ENCODE measurements at places on chromosomes 13 and 19. TPM values are rescaled to one million over a fixed set of nuclear protein-coding genes. Genes with fewer than 3 reads are reported as not detected.

The TNFRSF19 gene
- total RNA-seq, result 93.2 TPM

The SMIM24 gene
- total RNA-seq, result not detected

The OR7A5 gene
- not detected for total RNA-seq

The GJB2 gene
- 2.4 TPM for total RNA-seq

The CYP2A6 gene
- not detected for total RNA-seq

The GPC5 gene
- total RNA-seq, result 0.14 TPM

The TMEM272 gene
- total RNA-seq, result not detected

The APLP1 gene
- 2.1 TPM for total RNA-seq

The CERS4 gene
- 8.5 TPM for total RNA-seq

The ADAMTSL5 gene
- 6.3 TPM for total RNA-seq

The ZNF773 gene
- 32.8 TPM for total RNA-seq

The CEACAM4 gene
- total RNA-seq, result not detected

The ADPRHL1 gene
- 3.3 TPM for total RNA-seq

The SLC25A41 gene
- total RNA-seq, result not detected

The OVOL3 gene
- total RNA-seq, result not detected

The TSKS gene
- 0.14 TPM for total RNA-seq

The ZNF682 gene
- total RNA-seq, result 1.5 TPM

The ZNF17 gene
- total RNA-seq, result 8.3 TPM

The MBD3L3 gene
- total RNA-seq, result not detected

The PPP1R15A gene
- total RNA-seq, result 221 TPM

The SERPINE3 gene
- not detected for total RNA-seq

The CEACAM20 gene
- not detected for total RNA-seq

The CGB8 gene
- not detected for total RNA-seq

The SLC27A1 gene
- total RNA-seq, result 22.8 TPM

The B3GNT3 gene
- total RNA-seq, result not detected

The MYADM gene
- 36.5 TPM for total RNA-seq

The MCEMP1 gene
- not detected for total RNA-seq

The CYSLTR2 gene
- 0.88 TPM for total RNA-seq

The ITGBL1 gene
- total RNA-seq, result 71.8 TPM

The FUT2 gene
- total RNA-seq, result not detected

The HSPB6 gene
- total RNA-seq, result 11.6 TPM

The CBLC gene
- 0.57 TPM for total RNA-seq

The GIPC3 gene
- total RNA-seq, result under 0.01 TPM

The CNN1 gene
- total RNA-seq, result 26.8 TPM
